Adipocyte (in vitro differentiated cells): ENCODE measurements at places on chromosomes 5 and 9.
A peak's percentile ranks its signal among the peaks of the same experiment; 100 is the strongest.

DNA sequence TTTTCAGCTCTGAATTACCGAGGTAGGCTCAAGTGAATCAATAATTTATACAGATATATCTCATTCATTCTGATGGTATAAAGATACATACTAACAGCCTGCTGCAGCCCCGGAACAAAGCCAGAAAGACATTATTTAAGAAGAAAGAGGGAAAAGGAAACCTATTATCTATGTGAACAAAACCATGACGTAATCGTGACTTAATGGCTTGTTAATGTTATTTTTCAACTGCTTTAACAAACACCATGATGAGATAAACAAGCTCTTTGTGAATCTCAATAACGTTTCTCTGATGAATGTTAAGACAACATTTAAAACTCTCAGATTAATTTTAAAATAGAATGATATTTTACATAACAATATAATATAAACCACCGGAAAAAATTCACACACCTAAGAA, 237.1 kb downstream of the SLF1 start:
- DNase-seq, result no peak

DNA sequence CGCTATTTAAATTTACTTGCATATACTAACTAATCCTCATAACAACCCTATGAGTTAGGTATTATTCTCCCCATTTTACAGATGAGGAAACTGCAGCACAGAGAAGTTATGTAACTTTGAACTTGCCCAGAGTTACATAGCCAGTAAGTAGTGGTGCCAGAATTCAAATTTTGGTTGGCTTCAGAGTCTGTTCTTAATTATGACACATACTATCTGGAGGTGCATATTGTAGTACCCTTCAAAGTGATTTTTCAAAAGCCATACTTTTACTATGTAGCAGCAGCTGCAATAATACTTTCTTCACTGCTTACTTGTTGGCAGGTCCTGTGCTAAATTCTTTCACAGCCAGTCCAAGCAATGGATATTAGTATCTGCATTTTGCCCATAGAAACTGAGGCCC, 16.4 kb downstream of the MAN2A1 start:
- DNase-seq, result no peak

DNA sequence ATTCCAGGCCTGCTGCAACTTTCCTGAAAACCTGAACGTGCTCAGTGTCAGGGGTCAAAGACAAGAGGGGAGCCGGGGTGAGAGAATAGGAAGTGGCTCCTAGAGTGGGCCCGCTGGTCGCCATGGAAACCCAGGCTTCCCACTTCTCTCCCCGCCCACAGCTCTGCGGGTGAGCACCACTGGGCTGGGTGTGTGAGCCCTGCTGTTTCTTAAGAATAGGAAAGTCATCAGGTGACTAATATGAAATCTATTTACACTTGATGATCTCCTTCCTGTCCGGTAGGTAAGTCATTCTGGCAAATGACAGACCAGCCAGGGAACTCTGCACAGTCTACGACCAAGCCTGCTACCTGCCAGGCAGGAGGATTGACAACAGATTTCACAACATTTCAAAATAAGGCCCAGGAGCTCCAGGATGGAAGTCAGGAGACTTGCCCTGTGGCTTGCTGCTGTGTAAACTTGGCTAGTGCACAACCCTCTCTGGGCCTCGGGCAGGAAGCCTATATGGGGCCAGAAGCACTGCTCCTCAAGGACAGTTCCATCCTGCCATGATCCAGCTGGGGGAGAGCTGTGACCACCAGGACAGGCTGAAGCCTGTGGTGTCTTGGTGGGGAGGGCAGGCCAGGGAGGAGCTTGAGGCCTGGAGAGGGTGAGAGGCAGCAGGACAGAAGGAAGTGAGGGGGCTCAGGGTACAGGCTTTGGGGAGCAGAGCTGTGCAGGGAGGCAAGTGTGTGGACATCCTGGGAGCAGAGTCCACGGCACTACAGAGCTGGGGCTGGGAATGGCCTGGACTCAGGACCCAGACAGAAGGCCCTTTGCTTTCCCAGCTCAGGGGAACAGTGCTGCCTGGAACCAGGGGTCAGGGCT, 60.6 kb downstream of the SHB start:
- peak; percentile 68 for DNase-seq

- peak; percentile 6 for DNase-seq
Observed at GRCh38 chr5:8919096-8919495, 626.8 kb downstream of the SEMA5A start.

GRCh38 chr9:104263942-104264341, 169.8 kb downstream of the SMC2 start:
- no peak for DNase-seq
